ENCODE measurements at places on chromosomes 7 and 10.

GRCh38 chr7:32224276-32224675 lies 154.1 kb upstream of the PDE1C start:
- DNase-seq = no peak

DNA sequence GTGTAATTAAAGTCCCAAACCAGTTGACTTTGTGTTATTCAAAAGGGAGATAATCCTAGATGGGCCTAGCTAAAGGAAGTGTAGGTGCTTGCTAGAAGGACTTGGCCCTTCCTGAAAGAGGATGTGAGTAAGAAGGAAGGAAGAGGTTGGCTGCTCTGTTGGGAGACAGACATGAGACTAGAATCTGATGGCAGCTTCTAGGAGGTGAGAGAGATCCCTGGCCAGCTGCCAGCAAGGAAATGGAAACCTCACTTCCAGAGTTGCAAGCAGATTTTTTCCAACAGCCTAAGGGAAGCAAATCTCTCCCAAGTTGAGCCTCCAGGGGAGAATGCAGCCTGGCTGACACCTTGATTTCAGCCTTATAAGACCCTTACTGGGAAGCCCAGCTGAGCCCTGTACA lies 368.4 kb upstream of the ZMIZ1 start:
- no peak for DNase-seq

DNA sequence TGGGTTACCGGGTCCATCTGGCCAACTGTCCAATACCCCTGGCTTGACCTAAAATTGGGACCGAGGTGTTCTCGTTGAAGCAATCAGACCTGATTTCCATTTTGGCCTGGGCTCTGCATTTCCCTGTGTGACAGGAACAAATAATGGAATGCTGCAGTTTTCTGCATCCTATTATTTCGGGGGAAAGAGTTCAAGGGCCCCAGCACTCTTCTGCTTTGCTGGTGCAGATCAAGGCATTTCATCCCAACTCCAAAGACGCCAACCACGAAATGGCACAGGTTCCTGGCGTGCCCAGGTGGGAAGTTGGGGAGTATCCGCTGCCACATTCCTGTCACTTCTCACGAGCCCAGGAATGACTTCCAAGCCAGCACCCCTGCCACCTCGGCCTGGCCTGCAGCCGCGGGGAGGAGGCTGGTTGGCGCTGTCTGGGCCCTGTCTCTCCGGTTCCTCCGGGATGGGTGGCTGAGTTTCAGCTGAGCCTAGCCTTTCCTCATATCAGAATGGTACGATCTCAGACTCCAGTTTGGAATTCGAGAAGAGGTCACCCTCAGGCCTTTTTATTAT lies 56.5 kb downstream of the FAM171A1 start:
- no peak for DNase-seq

DNA sequence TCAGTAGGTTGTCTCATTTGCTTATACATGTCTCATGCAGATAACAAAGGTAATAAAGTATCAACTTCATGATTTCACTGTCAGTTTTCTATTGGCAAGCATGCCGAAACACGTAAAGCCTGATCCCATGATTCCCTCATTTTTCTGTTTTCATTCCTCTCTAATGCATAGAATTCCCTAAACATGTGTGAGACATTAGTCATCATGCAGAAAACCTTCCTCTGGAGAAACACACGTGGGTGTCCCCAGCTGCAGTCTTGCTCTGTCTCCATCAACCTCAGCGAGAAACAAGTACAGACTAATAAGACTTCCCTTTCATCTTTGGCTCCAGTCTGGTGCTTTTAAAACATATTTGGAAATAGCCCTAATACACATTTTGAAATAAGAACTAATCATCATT lies 432.7 kb upstream of the VSTM2A start:
- DNase-seq = no peak

DNA sequence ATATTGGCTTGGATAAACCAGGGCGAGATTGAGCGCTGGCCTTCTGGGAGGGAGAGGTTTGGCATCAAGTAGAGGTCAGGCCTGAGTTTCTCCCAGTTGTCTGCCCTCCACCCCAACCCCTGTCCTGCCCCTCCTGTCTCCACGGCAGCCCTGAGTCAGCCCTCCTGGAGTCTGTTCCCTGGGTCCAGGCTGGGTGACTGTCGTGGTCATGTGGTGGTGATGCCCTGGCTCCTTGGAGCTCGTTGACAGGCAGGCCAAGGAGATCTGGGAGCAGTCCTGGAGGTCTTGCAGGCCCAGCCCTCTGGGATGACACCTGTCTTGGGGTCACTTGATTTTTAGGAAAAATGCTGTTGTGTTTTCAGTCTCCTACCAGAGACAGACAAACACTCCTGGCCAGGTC lies 53.6 kb upstream of the PODXL start:
- no peak for DNase-seq

DNA sequence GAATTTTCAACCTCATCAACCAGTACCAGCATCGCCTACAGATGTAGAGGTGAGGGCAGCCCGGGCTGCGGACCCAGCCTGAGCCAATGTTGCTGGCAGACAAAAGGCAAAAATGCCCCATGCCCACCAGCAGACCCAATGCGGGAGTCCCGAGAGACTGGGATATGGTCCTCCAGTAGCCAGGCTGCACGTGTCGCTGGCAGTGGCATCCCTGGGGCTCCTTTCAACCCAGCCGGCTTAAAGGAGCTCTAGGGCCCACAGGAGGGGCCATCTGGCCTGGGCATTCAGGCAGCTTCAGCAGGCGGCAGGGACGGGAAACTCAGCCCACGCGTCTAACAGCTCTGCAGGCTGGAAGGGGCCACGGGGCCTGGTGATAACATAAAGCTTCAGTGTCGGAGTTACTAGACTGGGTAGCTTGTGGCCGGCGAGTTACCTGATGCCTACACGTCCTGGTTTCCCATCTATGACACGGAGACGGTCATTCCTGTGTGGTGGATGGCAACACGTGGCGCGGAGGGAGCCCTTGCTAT lies 70.7 kb downstream of the PROSER2 start:
- DNase-seq = no peak

Data from activated CD4-positive, alpha-beta T cell treated with anti-CD3 and anti-CD28 coated beads, Interleukin-2, amount 10 ng/mL, durations not matched to agents 7 days and 5 days (primary cell).